Stimulated activated CD4-positive, alpha-beta T cell treated with anti-CD3 and anti-CD28 coated beads, Interleukin-12 subunit alpha, Interleukin-12 subunit beta, amount 100 ng/mL, for 24 hours (primary cell): ENCODE measurements at places on chromosomes 6 and 20.

DNA sequence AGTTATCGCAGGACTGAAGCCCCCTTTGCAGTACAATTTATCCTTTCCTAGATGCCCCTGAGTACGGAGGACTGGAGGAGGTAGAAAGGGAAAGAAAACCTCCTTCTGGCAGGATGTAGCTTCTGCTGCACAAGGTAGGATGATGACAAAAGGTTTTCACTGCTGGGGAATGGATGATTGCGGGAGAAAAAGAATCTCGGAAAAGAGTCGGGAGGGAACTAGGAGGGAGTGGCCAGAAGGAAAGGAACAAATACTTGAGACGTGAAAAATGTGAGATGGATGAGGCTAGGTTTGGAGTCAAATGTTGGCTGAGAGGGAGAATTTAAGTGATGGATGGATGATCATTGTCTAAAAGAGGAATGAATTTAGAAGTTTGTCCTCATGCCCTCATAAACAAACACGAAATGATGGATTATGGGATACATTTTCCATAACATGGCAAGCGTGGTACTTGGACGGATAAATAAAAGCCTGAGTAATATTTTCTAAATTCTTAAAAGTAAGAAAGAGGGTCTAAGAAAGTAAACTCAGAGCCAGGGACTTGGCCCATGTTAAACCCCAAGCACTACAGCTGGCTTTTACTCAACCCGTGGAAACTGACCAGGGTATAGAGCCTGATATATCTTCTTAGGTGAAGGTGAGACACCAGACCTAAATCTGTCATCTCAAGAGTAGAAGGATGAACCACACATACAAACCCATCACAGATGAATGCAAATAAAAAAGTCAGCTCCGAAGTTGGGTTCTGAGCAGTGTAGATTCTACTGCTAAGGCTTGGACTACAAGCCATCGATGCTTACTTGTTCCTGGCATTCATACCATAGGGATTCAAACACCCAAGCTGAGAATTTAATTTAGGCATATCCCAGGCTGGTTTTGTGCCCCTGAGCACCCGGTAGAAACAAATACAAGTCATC lies 72.4 kb downstream of the HFE start:
- DNase-seq = no peak

GRCh38 chr6:135182071-135183001 lies 1.2 kb downstream of the MYB start:
- peak; percentile 35 for DNase-seq

- DNase-seq = no peak
These were observed 18.1 kb downstream of the BPI start for GRCh38 chr20:38321959-38322598.

DNA sequence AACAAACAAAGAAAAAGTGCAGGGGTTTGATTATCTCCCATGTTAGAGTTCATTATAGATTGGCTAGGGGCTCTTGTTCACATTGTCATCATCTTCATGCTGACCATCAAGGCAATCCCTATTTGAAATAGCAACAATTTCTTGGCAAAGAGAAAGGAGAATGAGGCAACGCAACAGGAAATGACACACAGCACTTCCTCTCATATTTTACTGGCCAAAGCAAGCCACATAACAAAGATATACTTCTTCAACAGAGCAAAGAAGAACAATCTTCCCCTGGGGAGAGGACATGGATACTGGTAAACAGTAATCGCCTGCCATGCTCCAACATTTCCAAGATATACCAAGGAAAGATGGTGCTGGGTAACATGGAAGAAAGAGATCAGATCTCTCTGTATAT lies 29.8 kb downstream of the EPM2A start:
- no peak for DNase-seq

GRCh38 chr6:35240838-35241801 lies 18.4 kb upstream of the ZNF76 start:
- peak; percentile 78 for DNase-seq

- DNase-seq = no peak
These were observed 34.7 kb downstream of the CPNE5 start for GRCh38 chr6:36804563-36804962.

- DNase-seq = no peak
These were observed 1355.9 kb downstream of the GRIK2 start for GRCh38 chr6:102749210-102749971.

- DNase-seq = no peak
These were observed 14.3 kb downstream of the B4GALT5 start for GRCh38 chr20:49699200-49699992.

DNA sequence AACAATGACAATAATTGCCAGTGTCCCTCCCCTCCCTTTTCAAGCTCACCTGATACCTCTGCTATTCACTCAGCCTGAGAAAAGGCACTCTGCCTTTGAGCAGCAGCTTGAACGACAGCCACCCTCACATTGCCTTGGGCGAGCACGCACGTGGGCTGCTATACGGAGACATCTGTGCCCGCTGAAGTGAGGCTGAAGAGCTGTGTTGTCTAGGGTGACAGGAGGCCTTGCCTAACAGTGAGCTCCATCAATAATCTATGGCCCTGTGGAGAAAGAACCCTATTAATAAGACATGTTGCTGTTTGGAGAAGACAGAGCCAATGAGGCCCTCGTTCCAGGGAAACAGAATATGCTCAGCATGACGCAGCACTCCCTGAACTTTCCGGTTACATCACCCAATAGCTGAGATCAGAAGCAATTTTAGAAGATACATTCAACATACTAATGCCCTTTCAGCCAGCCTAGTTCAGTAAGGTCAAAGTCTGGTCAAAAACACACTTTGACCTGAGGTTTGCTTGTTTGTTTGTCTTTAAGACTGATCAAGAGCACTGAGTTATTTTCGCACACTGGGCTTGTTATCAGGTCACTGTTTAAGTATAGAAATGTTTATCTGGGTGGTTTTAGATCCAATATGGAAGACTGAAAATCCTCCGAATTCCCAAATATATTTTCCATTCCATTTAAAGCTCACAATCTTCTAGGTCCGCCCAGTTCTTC lies 30.6 kb downstream of the RBM24 start:
- no peak for DNase-seq

- DNase-seq = no peak
These were observed 34.0 kb downstream of the PNLDC1 start for GRCh38 chr6:159833997-159834603.

- DNase-seq = no peak
These were observed 310.2 kb upstream of the AGPAT4 start for GRCh38 chr6:161584051-161584450.

GRCh38 chr6:55320696-55321086 lies 6.6 kb upstream of the GFRAL start:
- DNase-seq = no peak

GRCh38 chr6:45423111-45423823 lies 45.5 kb upstream of the SUPT3H start:
- DNase-seq = no peak

- no peak for DNase-seq
These were observed 123.4 kb upstream of the AFDN start for GRCh38 chr6:167703347-167703746.

GRCh38 chr6:152310371-152310954 lies 326.7 kb downstream of the SYNE1 start:
- no peak for DNase-seq

DNA sequence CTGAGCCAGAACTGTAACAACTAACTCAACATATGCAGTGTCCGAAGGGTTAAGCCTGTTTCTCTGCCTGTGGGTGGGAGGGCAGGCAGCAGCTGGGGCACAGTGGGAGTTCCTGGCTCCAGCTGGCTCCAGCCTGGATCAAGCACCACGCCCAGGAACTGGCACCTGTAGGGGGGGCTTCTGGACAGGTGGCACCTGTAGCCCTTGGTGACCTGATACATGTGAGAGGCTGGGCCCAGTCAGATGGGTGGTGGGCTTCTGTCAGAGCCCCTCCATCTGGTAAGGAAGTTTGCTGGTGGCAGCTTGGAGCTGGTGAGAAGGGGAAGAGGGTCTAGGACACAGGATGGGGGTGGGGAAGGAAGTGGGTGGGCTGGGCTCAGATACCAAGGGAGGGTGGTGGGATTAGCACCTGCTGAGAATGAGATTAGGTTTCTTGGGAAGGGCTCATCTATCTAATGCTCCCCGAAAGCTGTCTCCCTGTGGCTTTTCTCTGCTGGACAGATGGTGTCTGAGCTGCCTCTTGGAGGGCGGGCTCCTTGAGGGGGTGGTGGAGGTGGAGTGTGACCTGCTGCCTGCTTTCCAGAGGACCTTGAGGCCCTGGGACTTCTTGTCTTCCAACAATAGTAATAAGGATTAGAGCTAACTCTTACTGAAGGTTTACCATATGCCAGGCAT lies 28.5 kb downstream of the BCL2L1 start:
- no peak for DNase-seq

DNA sequence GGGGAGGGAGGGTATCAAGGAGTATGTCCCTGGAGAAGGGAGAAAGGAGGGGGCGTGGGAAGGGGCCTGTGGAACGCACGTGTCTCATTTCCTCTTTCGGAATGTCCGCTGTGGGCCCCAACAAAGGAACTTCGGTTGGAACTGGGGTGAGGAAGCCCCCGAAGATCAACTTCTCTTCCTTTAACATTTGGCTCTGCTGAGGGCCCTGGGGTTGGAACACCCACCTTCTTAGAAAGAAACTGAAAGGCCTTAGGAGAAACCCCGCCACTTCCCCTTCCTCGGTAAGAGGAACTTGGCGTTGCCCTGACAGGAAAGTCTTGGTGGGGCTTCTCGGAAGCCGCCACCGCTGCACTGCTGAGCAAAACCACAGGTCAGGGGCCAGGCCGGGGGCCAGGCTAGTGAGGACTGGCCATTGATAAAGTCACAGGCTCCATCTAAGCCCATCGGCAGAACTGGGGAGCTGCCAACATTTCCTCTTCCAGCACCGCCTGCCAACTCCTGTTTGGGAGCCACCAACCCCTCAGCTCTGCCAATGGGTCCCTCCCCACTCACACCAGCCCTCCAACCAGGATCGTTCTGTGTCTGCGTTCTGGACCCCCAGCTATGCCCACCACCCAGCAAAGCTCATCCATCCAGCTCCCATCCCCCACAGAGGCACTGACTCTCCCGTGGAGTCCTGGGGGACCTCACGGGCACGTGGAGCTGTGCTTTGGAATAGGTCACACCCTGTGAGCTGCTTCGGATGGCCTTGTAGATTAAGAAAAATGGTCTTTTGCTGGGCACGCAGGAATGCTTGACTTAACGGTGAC lies 44.8 kb downstream of the FGD2 start:
- no peak for DNase-seq

GRCh38 chr20:38857703-38858102 lies 52.2 kb downstream of the PPP1R16B start:
- no peak for DNase-seq

GRCh38 chr6:103027271-103027931 lies 1633.9 kb downstream of the GRIK2 start:
- no peak for DNase-seq

DNA sequence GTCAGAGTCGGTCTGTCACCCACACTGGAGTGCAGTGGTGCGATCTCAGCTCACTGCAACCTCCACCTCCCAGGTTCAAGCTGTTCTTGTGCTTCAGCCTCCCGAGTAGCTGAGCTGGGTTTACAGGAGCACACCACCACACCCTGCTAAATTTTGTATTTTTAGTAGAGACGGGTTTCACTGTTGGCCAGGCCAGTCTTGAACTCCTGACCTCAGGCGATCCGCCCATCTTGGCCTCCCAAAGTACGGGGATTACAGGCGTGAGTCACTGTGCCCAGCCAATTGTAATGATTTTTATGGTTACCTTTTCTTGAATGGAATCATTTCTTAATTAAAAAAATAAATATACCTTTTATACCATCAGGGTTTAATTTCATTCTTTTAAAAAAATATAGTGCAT lies 105.7 kb downstream of the MTHFD1L start:
- DNase-seq = no peak

- DNase-seq = no peak
These were observed 30.9 kb upstream of the MLN start for GRCh38 chr6:33834401-33835392.

DNA sequence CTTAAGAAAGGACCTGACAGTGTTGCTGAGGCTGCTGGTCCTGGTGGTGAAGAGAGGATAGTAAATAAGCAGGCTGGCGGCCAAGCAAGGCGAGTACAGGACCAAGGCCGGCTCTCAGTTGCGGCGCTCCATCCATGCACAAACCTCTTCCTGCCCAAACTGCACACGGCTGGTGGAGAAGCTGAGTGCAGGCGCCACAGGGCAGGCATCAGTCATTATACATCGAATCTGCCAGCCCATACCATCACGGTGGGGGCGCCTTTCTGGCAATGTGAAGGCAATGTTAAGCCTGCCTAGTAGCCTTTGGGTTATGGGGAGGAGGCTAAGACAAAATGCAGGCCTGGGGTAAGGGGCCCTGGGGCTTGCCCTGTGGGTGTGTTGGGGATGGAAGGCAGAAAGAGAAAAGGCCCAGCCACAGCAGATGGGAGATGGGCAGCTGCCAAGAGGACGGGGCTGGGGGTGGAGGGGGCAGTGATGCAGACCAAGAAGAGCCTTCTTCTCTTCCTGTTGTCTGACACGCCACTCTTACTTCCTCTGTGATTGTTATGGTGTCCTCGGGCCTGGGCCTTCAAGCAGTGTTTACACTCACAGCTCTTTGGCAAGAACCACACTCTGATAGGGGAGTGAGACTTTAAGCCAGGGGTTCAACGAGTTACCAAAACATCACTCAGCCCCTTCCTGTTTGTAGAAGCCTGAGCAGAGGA lies 20.3 kb upstream of the KCNK16 start:
- no peak for DNase-seq

GRCh38 chr6:138849791-138850190 lies 53.9 kb downstream of the ECT2L start:
- DNase-seq = no peak

DNA sequence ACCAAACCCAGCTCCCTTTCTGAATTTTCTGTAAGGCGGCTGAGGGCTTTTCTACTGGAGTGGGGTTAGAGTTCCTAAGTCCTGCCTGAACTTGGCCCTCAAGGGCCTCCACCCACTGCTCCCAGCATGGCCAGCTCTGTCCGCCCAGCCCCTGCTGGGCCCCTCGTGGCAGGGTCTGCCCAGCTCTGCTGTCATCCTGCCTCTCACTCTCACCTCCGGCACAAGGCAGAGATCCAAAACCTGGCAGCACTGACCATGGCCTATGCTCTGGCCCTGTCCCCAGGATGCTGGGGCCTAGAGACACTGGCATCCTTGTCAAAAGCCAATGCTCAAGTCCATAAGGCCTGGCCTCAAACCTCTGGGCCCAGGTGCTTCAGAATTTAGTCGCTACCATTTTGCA lies 61.1 kb downstream of the TAF4 start:
- DNase-seq = no peak

- DNase-seq = peak; percentile 33
These were observed 78.0 kb downstream of the PTPN1 start for GRCh38 chr20:50588034-50588736.

- DNase-seq = no peak
These were observed 258.8 kb downstream of the GMDS start for GRCh38 chr6:1986454-1987243.

GRCh38 chr20:62149532-62150309 lies 6.2 kb downstream of the SS18L1 start:
- DNase-seq = no peak
